DMS79 (cell line): ENCODE measurements at places on chromosomes 4 and X.
A peak's percentile ranks its signal among the peaks of the same experiment; 100 is the strongest.

DNA sequence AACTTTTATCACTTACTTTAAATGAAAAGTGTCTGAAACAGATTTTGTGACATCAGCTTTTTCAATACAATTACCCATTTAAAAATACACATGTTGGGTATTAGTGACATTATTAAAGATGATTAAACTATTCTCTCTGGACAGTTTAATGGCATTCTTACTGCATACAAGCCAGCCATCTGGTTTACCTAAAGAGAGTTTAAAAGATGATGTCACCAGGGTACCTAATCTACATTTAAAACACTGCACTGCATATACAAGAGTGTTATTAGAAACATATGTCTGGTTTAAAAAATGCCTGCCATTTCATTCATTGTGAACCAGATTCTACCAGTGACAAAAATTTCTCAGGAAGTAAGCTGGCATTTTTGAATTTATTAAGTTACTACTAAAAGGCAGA lies 919.1 kb downstream of the ADGRL3 start:
- DNase-seq: no peak

DNA sequence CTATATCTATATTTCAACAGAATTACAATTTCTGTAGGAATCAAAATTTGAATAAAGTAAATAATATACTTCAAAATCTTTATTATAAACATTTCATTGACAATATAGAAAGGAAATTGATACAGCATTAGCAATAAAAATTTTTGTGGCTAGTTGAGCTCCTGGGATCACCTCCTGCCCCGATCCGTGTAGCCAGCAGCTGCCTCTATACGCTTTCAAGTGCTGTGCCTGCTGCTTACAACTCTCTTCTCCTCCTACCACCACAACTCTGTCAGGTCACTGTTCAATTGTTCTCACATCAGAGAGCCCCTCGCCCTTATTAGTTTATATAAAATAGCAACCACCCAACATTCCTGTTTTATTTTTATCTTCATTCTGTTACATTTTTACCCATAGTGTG lies 27.6 kb downstream of the INPP4B start:
- no peak for DNase-seq

- DNase-seq: no peak
These were observed 50.5 kb downstream of the TMEM164 start for GRCh38 chrX:110053453-110053852.

DNA sequence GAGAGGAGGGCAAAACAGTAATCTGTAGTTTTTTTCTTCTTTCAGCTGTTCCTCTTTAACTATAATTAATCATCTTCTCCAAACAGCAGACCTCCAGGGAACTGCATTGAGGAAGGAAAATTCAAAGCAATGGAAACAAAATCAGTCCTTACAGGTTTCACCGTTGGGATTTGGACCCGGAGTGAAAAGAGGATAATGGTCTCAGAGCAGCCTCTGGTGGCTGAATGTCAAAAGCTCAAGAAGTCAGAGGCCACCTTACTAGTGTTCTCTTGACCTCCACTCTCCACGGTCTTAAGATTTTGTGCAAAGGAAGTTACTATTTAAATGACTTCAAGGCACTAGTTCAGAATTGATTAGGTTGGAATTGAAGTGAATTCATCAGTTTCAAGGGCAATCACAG lies 16.0 kb upstream of the MID1 start:
- DNase-seq: peak; percentile 12

DNA sequence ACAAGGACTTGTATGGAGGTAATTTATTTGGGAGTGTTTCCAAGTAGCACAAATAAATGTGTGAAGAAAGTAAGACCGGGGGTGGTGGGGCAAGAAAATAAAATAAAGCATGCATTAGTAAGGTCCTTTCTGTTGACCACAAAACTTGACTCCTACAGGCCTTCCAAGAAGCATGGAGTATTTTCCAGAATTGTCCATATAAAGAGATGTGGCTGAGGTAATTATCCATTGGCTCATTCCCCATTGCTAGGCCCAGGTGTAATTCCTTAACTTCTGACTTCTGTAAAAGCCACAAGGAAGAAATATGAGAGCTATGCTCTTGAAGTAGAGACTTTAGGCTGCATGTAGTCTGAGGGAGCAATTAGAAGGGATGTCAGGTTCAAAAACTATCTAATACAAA lies 430.5 kb upstream of the PABPC4L start:
- DNase-seq: no peak

DNA sequence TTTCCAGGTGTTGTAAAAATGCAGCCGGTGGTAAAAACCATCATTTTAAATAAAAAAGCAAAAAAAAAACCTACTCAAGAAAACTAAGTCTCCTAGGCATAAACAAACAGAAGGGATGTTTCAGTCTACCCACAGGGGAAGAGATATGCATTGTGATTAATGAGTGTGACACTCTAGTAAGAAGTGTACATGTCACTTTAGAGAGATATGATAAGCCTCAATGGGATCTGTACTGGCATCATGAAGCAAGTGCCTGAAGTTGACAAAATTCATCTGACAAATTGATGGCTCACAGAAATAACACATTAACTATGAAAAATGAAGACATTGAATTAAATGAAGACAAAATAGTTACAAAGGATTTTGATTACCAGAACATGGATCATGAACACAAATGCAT lies 162.7 kb downstream of the NPFFR2 start:
- no peak for DNase-seq

GRCh38 chr4:48665555-48666186 lies 114.4 kb downstream of the FRYL start:
- DNase-seq: no peak

DNA sequence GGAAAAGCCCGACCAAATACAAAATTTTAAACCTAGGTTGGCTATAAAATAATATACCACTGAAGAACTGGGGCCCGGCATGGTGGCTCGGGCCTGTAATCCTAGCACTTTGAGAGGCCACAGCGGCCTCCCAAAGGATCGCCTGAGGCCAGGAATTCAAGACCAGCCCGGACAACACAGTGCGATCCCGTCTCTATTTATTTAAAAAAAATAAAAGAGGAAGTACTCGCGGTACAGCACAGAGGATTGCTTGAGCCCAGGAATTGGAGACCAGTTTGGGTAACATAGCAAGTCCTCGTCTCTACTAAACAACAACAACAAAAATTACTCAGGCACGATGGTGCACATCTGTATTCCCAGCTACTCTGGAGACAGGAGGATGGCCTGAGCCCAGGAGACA lies 44.8 kb upstream of the CDKN2AIP start:
- DNase-seq: no peak

- DNase-seq: no peak
These were observed 771.5 kb upstream of the HS3ST1 start for GRCh38 chr4:12200226-12200625.

DNA sequence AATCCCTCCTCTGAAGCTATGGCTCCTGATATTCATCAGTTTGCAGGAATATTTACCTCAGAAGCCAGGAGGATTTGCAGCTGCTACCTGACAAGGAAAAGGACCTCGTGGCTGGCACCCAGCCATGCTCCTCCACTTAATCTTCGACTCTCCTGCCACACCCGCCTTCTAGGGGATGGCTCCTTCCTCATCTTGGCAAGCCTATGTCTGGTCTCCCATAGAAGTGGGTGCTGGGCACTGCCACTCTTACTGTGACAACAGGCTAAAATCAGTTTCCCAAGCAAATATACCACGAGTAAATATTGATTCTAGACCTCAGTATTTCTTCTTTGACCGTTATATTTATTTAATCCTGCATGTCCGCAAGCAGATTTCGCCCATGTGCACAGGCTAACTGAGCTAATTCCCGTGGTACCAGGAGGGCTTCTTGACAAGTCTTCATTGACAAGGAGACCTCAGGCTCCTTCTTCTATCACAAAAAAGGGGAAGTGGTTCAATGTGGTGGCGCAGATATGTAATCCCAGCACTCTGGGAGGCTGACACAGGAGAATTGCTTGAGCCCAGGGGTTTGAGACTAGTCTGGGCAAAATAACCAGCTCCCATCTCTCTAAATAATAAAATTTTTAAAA lies 52.6 kb upstream of the DCTD start:
- peak; percentile 15 for DNase-seq

DNA sequence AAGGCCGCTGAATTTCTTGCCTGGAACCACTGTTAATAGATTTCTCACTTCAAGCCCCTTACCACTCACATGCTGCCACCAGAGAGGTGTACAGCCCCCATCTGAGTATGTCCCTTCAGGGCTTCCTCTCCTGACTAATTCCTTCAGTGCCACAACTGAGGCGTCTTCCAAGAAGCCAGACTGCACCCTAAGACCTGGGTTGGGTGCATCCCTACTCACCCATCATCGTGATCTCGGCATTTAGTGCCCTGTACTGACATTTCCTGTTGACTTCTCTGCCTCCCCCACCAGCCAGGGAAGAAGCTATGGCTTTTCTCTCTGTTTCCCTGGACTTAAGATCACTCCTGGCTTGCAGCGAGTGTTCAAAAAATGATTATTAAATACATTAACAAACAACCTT lies 40.4 kb upstream of the MAP3K15 start:
- DNase-seq: no peak

DNA sequence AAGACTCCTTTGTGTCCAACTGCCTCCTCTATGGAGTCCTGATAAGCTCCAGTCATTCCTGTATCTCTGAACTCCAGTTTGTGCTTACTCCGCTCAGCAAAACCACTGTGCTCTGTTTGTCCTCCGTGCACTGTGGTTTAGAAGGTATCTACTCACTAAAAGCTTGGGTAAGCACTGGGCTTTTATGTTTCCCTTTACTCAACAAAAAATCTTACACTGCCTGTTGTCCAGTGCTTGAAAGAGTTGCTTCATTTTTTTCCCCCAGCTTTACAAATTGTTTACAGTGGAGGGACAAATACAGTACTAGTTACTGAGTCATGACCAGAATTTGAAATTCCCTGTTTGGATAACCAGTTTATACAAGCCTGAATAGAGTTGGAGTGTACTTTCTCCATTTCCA lies 545.3 kb upstream of the FAT1 start:
- no peak for DNase-seq

- DNase-seq: no peak
These were observed 85.1 kb upstream of the AP1S2 start for GRCh38 chrX:15939737-15940136.

- DNase-seq: no peak
These were observed 95.5 kb upstream of the CPEB2 start for GRCh38 chr4:14906805-14907204.

DNA sequence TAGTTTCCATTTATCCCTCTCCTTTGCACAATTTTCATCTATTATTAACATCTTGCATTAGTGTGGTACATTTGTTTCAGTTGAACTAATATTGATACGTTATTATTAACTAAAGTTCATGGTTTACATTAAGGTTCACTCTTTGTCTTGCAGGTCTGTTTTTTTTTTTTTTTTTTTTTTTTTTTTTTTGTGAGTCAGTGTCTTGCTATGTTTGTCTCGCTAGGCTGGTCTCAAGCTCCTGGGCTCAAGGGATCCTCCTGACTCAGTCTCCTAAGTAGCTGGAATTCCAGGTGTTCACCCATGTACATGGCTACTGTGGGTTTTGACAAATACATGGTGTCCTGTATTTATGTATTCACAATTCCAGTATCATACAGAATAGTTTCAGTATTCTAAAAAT lies 6.8 kb downstream of the TBC1D19 start:
- no peak for DNase-seq

GRCh38 chr4:60805500-60806313 lies 394.4 kb upstream of the ADGRL3 start:
- no peak for DNase-seq
